ENCODE measurements at places on chromosomes 7 and 10.

DNA sequence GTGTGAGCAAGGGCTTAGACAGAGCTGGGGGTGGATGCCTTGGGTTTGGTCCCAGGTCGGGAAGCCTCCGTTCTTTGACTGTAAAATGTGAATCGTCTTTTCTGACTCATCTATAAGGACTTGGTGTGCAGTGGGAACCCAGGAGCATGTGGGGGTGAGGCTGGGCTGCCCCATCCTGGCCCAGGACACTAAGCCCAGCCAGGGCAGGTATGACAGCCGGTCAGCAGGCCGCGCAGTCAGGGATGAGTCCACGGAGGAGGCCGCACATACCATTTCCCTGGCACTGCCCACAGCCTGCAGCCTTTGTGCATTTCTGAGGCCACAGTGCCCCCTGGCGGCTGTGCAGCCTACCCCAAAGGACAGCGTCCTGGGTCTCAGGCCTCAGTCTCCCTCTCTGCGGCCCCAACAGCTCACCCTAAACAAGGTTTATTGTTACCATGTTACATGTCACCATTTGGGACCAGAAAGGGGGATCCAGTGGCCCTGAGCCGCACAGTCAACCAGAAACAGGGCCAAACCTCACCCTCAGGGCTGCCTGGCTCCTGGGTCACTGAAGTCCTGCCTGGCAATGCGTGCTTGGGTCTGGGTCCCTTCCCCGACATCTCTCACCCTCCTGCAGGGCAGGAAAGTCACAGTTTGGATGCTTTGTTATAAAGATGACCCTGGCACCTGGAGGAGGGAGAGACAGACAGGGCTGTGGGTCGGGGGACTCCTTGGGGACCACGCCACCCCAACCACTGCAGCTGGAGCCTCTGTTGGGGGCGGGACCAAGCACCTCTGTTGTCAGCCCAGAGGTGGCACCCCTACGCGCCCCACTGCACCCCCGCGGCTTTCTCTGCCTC lies 14.4 kb upstream of the SH2B2 start:
- DNase-seq, result peak; percentile 78

- no peak for DNase-seq
These were observed 48.6 kb downstream of the HIP1 start for GRCh38 chr7:75690121-75690523.

GRCh38 chr10:79020605-79021004 lies 48.2 kb upstream of the ZMIZ1 start:
- peak; percentile 15 for DNase-seq

DNA sequence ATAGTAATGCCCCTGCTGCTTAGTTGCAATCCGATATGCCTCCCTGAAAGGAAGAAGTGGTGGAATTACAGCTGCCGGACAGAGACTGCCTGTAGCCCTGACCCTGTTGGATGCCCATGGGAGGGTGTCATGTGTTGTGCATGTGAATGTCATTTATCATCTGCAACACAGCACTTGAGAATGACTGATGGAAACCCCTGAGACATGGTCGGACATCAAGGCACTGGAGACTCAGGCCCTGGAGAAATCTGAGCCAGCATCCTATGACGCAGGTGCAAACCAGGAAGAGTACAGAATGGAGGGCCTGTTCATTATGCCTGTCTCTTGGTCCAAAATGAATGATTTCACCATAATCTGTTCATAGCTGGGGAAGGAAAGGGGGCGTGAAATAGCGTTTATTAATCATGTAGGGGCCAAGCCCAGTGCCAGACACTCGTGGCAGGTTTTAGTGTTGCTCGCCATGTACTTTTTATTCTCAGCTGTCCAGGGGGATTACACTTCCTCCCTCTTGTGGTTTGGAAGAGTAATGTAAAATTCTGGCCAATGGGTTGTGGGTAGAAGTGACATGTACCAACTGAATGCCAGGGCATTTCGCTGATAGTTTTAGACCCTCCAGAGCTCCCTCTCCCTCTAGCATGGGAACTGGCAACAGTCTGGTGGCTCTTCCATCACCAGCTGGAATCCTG lies 23.0 kb upstream of the LEP start:
- no peak for DNase-seq

DNA sequence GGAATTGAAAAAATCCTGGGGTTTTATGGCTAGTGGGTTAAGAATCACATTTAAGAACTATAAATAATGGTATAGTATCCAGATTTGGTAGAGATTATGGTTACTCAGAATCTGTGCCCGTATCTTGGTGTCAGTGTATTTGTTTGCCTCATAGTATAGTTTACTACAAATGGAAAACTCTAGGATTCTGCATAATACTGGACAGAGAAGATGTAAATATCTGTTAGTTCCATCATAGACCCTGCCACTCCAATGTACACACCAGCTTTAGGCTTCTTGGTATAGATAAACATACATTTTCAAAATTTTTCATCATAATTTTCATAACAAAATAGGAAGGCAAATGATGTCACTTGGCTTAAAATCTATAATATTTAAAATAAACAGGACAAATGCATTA lies 108.1 kb downstream of the CFTR start:
- DNase-seq, result no peak

DNA sequence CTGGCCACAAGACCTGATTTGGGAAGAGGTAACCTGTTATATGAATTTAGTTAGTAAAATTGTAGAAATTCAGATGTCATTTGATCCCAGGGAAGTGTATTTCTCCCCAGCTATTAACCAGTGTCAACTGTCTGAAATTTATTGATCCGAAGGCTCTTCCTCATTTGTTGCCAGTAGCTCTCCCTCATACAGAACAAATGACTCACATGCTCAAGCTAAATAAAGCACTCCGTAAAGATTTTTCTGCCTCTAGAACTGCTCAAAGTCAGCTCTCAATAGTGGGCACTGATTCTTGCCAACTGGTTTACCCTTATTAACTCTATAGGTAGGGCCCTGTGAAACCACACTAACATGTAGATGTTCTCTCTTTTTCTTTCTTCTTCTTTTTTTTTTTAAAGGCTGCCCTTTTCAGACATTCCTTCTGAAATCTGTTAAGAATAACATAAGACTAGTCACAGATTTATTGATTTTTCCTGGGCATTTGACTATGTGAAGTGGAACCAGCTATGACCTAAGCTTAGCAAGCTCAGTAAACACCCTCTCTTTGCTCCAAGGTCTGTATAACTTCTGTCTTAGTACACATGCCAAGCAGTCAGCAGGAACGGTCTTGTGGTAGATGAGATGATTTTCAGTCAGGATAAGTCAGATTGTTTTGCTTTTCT lies 21.8 kb downstream of the RPA3 start:
- DNase-seq, result no peak

DNA sequence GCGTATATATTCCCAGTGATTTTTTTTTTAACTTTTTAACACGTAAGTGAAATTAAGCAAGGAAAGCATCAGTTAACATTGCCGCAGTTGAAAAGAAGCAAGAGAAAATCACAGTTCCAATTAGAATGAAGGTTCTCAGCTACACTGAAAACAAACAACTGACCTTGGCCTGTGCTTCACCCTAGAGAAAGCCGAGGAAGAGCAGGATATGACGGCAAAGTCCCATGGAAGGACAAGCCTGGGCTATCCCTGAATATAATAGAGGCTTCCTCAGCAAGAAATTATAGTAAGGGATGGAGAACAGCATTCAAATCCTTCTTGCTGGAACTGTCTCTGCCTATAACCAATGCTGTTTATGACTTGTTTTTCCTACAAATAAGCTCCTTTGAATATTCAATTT lies 83.0 kb upstream of the INHBA start:
- DNase-seq, result no peak

- no peak for DNase-seq
These were observed 43.9 kb upstream of the GSAP start for GRCh38 chr7:77460057-77460486.

DNA sequence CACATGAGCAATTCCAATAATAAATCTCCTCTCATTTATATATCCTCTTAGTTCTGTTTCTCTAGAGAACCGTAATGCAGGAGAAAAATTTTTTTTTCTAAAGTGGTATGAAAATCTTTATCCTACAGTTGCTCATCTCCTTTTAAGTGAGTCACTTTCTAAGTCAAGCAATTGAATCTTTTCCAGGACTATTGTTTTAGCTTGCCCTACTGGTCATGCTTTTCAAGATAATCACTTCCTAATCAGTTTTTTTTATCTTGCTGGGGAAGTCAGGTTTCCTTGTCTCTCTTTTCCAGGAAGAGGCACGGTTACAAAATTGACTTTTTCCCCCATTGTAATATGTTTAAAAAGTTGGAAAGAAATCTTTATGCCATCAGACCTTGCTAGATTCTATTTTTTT lies 44.0 kb downstream of the INPP5F start:
- DNase-seq, result no peak

DNA sequence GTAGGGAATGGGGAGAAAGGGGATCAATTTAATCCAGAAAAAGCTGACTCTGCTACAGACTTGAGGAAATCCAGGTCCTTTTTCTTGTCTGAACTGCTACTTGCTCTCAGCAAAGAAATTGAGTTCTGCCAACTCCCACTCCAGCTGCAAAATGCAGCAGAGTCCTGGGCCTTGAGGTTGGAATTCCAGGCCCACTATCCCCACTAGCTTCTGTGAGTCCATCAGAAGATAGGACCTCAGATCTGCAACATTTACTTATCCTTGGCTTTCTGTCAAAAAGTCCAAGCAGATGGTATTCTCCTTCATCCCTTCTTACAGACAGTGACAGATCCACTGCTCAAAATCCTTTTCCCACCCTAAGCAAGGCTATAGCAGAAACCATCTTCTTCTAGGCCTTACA lies 219.2 kb downstream of the ARHGAP12 start:
- no peak for DNase-seq

DNA sequence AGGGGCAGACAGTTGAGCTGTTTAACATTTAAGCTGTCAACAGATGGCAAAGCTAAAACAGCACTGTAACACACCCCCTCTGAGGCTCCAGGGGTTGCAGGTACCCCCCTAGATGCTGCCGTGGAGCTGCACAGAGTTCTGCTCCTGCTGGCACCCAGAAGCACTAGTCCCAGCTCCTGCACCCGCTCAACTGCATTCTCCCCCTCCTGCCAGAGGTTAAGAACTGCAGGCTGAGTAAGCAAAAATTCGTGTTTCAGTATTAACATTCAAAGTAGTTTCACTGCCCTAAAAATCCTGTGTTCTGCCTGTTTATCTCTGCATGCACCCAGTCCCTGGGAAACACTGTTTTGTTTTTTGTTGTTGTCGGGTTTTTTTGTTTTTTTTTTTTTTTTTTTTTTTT lies 790.8 kb upstream of the KCND2 start:
- no peak for DNase-seq

DNA sequence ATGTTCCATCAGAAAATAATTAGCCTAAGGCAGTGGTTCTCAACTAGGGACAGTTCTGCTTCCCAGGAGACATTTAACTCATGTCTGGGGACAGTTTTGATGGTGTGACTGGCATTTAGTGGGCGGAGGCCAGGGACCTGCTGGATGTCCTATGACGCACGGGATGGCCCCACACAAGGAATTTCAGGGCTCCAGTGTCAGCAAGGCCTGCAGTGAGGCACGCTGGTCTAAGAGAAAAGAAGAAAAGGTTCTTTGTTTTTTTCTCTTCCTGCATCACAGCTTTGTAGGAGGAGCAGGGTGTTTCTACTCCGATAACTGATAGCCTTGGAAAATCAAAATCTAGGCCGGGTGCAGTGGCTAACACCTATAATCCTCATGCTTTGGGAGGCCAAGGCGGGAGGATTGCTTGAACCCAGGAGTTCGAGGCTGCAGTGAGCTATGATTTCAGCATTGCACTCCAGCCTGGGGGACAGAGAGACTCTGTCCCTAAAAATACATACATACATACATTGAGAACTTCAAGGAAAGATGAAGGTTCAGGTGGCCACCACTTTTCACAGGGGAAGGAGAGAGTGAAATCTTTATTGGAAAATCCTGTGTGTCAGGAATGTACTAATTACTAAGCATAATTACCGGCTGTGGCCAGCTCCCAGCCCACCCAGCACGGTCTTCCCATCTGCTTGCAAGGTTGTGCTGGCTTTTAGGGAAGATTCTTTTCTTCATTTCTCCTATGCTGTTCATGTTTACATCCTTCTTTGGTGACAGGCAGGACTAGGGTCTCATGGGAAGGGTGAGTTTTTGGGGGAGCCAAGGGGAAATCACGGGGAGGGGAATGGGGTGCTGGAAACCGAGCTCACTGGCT lies 150.4 kb downstream of the ACTR3B start:
- no peak for DNase-seq

GRCh38 chr7:93515144-93515543 lies 59.4 kb downstream of the CALCR start:
- DNase-seq, result no peak

DNA sequence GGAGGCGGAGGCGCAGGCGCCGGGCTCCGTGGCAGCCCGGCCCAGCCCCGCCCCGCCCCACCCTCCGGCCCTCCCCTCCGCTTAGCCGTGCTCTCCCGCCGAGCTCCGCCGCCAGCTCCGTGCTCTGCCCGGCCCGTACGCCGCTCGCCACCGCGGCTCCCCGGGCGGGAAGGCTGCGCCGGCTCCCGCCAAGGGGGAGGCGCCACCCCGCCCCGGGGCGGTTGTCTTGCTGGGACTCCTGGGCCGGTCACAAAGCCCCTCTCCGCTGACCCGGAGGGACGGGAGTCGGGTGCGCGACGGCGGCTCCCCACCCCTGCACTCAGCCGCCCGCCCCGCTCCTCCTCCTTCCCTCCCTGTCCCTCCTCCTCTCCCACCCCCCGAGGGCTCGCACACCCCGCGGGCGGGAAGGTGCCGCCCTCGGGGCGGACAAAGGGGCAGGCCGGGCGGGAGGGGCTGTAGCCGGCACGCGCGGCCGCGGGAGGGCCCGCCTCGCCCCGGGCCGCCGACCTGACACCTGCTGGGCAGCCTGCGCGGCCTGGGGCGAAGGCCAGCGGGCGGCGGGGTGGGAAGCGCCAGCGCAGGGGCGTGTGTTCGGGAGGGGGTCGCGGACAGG lies 11.5 kb upstream of the SP8 start:
- DNase-seq, result no peak

- DNase-seq, result no peak
These were observed 75.8 kb upstream of the ETV1 start for GRCh38 chr7:14065286-14065685.

GRCh38 chr7:34451923-34452322 lies 206.1 kb upstream of the NPSR1 start:
- DNase-seq, result no peak

DNA sequence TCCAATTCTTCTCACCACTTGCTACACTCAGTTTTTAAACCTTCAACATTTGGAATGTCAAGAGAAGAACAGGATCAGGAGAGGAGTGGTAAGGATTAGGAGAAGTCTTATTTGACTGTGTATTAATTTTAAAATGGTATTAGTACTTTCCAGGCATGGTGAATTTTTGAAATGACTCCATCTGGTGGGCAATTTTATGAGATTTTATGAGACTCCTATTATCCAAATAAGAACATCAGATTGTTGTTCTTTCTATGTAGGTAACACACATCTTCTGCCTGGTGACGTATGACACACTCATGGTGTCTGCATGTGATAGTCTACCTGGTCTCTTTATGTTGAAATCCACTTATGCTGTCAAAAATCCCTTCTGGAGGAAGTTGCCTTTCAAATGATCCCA lies 51.0 kb downstream of the SLC13A1 start:
- no peak for DNase-seq

Measured in uterus (tissue), 4 donors.